Stimulated activated CD4-positive, alpha-beta T cell treated with anti-CD3 and anti-CD28 coated beads, Interleukin-2, amount 100 ng/mL, for 48 hours (primary cell): ENCODE measurements at places on chromosomes 1 and 21.

GRCh38 chr1:232150770-232151548 is 479.0 kb downstream of the SIPA1L2 start:
- no peak for DNase-seq

- no peak for DNase-seq
Observed at GRCh38 chr1:48160486-48161132, 61.9 kb upstream of the SLC5A9 start.

GRCh38 chr1:87796471-87796901 is 467.8 kb downstream of the LMO4 start:
- no peak for DNase-seq

DNA sequence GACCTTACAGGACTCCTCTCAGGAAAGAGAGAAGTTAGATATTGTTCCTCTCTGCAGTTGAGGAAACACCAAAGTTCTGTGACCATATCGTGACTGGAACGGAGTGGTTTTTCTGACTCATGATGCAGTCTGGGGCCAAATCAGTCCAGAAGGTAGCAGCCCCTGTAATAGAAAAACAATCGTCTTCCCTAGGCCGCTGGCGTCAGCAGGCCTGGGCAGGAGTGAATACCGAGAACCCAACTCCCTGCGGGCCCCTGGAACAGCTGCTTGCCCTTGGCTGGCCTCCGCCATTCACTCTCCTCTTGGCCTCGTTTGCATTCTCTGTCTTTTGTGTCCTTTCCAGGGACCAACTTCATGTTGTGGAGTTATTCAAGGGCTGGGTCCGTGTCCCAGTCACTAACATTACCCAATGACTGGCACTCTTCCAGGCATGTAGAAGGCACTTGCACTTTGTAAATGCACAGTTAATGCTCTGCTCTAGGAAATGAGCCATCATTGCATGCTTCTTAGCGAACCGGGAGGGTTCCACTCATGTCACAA is 10.9 kb upstream of the CD101 start:
- DNase-seq = no peak

DNA sequence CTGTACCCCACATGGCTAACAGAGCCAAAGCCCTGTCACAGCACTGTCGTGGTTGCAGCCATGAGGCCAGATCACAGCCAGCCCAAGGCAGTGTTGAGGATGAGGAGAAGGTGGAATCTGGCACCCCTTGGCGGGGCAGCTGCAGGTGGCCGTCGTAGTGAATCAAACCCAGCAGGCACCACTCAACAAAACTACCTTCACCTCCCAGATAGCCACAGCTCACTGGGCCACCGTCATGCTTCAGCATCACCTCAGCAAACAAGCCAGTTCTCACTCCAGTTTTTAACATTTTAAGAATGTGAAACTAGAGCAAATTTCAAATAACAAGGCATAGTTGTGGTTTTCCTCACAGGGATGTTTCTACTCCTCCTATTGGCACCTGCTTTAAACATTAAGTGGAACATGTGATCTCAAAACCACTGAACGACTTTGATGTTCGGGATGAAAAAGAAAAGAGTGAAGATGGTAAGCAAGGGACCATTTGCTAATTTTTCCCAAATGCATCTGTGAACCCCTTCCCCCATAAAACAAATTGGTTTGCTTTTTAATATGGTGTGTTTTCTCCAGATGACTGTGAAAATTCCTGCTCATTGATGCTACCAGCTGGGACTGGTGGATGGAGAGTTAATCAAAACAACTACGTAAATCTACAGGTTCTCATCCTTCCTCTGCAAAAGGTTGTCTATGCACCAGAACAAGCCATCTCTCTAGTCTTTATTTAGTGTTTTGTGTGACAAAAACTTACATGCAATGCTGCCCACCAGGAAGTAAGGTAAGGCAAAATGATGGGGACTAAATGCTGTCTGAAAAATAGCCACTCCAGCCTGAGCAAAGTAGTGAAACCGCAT is 45.5 kb downstream of the TOR1AIP2 start:
- no peak for DNase-seq

GRCh38 chr1:204191456-204191855 is 4.8 kb downstream of the KISS1 start:
- DNase-seq = no peak

GRCh38 chr1:81369833-81370232 is 430.9 kb upstream of the ADGRL2 start:
- no peak for DNase-seq

DNA sequence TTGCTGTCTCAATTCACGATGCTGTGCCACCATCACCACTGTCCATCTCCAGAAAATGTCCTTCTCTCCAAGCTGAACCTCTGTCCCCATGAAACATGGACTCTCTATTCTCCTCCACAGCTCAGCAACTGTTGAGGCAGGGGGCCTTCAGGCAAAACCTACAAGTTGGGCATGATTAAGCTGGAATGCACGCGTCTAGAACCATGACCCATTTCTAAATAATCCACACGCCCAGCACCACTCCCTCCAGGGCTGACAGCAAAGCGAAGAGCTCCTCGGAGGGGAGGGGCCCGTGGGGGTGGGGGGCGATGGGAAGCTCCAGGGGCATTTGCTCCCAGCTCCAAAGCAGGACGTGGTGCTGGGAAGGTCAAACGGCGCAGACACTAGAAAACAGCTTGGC is 3.3 kb upstream of the HES5 start:
- DNase-seq = no peak

DNA sequence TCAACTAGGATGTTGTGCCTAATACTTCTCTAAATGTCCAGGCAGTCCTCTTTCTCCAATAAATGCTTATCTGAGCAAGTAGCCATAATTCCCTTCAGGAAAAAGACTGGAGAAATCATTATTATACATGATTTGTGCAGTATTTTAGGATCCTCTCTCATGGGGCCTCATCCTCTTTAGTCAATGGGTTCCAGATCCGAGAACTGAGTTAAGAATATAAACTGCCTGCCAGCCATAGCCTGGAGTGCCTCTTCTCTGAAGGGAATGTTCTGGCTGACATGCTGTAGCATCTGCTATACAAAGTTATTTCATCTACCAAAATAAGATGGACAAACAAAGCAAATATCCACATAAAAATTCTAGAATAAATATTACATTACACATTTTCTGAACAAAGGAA is 334.0 kb upstream of the PRMT6 start:
- no peak for DNase-seq

DNA sequence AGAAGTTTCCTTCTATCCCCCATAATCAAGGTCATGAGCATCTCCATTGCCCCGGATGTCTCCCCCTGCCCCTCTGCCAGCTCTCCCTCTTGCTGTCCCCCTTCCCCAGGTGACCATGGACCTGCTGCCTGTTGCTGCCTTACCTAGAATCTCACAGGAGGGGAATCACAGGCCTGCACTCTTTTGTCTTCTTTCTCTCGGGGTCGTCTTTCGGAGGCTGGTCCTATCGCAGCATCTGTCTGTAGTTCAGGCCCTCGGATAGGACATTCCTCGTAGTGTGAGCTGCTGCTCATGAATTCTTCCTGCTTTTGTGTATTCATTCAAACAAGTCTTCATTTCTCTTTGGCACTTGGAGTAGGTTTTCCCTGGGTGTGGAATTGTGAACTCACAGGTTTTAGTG is 39.9 kb upstream of the ACTRT2 start:
- no peak for DNase-seq

DNA sequence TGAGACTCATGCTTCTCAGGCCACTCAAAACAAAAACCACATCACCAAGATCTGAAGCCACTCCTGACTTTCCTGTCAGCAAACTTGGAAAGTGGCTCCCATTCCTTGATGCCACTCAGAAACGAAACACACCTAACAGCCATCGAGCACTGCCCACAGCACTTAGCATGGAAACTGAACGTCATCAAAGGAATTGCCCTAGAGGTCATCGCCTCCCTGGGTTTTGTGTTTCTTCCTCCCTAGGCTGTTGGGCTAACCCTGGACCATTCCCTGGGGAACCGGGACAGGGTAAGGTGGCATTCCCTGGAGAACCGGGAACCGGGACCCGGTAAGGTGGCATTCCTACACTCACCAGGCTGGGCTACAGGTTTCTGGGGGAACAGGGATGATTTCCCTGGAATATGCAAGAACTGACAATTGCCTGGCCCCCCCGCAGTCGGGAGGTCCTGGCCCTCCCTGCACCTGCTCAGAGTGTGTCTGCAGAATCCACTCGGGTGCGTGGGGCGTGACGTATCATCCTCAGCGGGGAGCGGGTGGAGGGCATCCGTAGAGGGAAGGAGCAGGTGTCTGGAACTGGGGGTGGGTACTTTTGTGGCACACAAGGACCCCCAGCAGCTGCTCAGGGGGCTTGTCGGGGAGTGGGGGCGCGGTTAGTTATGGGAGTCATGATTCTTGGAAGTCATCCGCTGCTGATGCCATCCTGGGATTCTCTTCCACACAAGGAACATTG is 30.3 kb downstream of the SLC45A1 start:
- DNase-seq = no peak

GRCh38 chr1:57269630-57270225 is 154.1 kb downstream of the DAB1 start:
- DNase-seq = no peak

- DNase-seq = no peak
Observed at GRCh38 chr21:37060296-37060695, 12.6 kb downstream of the PIGP start.

DNA sequence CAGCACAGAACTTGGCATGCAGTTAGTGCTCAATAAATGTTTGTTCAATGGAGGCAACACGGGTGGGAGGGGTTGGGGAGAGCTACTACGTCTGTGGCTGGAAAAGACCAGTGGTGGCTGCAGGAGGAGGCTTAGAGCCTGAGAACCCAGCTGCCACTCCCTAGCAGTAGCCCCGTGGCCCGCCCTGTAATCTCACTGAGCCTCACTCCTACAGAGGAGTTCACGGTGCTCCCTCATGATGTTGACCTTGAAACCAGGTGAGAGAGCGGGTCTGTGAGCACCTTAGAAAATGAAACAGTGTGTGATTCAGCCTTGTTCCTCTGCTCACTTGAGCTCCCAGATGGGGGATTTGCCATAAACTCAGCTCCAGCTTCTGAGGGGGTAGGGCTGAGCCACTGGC is 299.6 kb downstream of the NPHP4 start:
- no peak for DNase-seq

DNA sequence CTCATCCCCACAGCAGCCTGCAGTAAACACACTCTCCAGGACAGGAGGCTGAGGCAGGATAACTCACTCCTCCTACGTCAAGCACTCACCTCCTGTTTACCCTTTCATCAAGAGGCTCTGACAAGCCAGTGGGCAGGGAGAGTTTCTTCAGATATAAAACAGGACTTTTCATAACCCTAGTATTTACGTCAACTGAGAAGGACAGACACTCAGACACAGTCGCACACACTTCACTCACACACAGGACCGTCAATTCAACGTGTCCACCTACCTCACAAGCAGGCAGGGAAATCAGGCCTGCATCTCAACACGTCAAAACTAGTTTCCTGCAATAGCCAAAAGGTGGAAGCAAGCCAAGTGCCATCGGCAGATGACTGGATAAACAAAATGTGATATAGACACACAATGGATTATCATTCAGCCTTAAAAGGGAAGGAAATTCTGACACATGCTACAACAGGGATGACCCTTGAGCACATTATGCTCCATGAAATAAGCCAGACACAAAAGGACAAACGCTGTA is 48.6 kb downstream of the ITPKB start:
- DNase-seq = no peak

DNA sequence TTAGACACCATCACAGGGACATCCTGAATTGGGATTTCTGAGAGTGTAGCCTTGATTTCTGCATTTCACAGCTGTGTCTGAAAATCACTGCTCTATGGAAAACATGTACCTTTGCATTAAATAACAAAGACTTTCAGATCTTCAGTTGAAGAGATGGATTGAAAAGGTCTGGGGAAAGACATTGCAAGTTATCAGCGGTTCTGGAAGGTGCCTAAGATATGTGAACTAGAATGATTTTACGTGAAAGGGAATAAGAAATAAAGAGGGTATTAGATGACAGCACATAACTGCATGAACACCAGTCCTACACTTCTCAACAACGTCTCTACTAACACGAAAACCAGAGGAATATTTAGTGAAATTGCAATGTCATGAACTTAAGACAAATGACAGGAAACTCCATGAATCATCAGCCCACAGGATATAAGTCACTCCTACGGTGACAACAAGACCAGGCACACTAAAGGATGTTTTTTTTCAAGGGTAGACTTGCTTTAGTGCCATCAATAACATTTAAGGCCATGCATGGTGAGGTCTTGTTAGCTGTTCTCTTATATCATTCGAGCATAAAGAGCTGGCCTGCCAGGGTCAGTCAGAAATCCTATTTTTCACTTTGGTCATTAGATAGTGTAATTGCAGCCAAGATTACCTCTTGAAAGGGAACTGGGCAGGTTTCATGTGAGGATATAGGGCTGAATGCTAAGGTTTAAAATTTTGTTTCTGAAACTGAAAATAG is 283.1 kb downstream of the GRIK1 start:
- no peak for DNase-seq

DNA sequence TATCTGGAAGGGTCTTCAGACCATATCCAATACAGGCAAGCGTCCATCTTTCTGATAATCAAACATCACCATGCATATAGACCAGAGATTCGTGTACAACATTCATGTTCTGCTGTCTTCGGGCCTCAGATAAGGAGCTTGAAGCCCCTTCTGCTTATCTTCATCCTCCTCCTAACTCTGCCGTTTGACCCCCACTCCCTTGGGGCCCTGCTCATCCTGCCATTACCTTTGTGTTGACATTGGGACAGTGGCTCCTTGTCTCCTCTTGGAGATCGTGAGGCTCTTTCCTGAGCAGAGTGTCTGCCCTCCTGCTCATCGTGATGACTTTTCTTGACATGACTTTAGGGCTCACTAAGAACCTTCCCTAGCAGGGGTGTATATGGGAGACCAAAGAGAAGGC is 37.3 kb downstream of the ACTL8 start:
- no peak for DNase-seq
